ENCODE measurements at places on chromosomes 7 and 10. TPM values are rescaled to one million over a fixed set of nuclear protein-coding genes. Genes with fewer than 3 reads are reported as not detected.

DNA sequence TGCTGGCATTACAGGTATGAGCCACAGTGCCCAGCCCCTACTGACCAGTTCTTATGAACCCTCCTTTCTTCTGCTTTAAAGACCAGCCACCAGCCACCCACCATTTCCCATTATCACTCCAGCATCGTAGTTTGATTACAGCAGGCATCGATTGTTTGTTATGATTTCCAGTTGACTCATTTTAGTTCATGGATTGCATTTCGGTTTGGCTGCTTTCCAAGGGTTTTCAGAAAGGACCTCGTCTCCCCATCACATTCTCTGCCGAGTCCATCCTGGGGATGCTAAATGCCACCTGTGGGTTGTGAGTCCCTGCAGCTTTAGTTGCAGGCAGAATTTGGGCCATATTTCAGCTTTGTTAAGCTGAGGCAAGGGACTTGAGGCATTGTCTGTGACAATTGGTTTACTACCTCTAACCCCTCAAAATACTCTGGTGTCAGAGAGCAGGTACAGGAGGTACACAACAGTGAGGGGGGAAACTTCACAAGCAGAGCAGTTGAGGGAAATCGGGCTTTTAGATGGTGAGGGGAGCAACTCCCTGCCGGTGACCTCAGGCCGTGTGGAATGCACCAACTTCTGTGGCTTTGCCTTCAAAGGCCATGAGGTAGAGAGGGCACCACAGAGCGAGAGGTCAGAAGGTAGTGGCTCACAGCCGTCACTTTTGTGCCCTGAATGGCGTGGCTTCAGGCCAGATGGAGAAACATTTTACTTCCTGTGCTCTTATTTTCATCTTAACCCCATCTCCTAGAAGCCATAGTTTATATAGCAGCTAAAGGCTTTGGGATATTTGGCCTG lies 203.8 kb downstream of the CCDC3 start:
- DNase-seq, result no peak

- no peak for DNase-seq
These were observed 953.0 kb downstream of the GRID1 start for GRCh38 chr10:85413570-85413969.

DNA sequence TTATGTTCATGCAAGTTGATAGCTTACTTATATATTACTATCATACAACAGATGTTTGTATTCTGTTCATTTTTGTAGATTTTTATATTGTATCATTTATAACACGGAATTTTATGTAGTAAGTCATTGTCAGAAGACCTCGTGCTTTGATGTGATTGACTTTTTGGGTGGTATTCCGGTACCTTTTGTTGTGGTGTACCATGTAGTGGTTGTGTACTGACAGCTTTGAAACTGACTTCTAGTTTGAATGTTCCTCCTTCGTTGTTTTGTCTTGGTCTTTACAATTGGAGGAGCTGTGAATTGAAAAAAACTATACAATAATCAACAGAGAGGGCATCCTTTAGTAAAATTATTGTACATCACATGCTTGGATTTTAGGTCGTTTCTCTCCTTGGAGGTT lies 61.5 kb downstream of the WAC start:
- DNase-seq, result no peak

DNA sequence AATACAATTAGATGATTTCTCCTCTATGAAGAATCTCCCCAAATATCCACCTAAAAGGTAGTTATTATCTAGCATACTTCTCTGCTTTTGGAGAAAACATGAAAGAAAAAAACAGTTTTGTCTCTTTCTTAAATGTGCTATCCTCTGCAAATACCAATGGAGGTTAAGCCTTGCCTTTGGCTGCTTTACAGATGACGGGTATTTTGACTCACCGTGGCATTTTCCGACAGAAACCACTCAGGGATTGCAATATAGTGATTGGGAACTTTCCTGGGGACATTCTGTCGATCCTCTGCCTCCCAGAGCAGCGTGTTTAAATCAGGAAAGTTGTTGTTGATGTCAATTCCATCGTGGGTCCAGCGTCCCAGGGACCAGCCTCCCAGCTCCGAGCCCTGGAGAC lies 100.6 kb downstream of the GPR26 start:
- no peak for DNase-seq

DNA sequence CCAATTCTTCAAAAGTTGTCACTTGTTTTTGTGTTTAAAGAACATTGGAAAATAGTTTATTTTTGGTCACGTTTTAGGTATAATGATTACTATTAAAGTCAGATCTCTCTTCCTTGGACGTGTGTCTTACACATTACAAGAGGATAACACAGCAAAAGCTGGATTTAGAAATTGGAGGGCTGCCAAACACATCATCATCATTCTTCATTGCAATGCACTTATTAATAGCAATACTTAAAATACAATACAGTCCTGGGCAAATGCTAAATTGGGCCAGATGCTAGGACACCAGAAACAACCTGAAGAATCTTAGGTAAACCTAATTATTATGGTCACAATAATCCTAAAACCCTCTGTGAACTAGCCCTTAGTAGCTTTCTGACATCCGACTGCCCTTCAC lies 303.6 kb downstream of the DGKB start:
- DNase-seq, result peak; percentile 46

DNA sequence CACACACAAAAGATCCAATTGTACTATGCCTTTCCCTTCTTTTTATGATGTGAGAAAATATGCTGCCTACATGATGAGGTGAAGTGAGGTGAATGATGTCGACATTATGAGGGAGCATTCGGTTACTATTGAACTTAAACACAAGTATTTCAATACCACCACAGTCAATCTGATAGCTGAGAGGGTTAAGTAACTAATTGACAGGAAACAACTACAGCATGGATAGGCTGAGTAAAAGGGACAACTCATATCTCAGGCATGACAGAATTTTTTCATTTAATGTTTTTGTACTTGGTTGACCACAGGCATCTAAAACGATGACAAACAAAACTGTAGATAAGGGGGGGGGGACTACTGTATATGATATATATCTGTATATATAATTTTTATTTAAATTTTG lies 488.9 kb downstream of the SH2D4B start:
- DNase-seq, result no peak

- DNase-seq, result peak; percentile 51
These were observed 4.9 kb downstream of the COL17A1 start for GRCh38 chr10:104080762-104081161.

DNA sequence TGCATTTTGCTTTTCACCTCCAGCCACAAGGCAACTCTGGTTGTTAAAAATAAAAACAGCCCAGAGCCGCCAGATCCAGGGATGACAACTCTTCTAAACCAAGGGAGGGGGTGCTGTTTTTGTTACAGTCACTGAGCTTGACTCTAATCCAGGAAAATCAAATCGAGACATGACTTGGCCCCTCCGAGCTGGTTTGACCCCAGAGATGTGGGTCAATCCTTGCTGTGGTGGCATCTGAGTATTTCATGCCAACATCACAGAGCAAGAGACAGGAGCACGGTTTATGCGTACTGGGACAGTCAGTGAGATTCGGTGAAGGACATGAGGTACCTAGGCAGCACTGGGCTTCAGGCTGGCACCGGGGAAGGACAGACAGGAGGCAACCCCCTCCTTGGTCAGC lies 88.8 kb upstream of the ZMIZ1 start:
- no peak for DNase-seq

DNA sequence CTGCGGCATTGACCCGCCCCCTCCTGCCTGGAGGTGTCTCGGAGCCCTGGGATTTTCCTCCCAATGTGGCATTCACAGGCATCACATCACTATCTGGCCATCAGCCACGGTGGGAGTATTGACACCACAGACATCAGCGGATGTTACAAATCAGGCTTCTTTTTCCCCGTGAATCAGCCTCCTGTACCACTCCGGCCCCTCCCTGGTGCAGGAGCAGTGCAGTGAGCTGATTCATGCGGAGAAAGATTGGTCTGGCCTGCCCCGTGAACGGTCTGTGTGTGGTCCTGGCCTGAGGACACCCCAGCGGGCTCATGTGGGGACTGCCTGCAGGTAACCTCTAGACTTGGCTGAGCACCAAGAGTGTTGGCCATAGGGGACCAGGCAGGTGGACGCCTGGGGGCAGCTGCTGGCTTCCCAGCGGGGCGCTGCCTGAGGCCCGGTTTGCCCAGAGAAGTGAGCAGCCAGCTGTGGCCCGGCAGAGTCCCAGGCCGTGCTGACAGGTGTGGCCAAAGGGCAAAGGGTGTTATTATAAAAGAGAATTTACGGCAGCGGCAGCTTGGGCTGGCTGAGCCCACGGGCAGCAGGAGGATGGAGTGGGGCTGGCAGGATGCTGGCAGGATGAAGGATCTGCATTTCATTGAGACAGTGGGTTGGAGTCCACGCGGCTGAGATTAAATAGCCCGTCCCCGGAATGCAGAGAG lies 32.1 kb upstream of the GNA12 start:
- DNase-seq, result peak; percentile 64

GRCh38 chr7:3911685-3912084 lies 610.6 kb downstream of the SDK1 start:
- DNase-seq, result peak; percentile 98

DNA sequence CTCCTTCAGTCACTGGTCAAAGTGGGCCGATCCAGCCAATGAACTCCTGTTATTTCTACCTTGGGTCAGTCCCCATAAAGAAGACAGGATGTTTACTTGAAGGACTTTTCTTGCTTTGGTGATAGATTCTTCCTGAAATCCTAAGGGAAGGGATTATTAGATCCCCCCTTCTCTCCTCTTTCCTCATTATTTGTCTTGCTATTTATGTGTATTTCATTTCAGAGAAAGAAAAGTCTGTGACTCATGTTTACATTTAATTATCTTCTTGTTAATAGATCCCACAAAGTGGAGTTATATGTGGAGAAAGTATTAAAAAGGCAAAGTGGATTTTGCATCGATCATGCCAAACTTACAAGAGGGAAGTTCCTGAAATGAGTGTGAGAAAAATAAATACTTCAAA lies 341.5 kb downstream of the PHTF2 start:
- DNase-seq, result no peak

DNA sequence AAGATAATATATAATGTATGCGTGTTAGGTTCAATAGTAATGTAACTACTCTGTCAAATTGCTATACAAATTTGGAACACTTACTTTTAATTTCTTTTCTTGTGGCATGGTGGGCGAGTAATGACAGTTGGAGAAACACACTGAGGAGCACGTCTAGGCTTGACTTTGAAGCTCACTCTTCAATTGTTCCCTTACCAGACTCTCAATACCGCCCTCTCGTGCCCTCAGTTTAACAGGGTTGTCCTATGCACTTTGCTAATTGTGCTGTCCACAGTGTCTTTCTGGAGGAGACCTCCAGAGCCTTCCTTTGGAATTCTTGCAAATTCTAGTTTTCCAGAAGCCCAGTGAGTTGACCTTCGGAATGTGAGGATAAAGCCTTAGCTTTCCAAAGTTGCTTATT lies 107.2 kb upstream of the RELN start:
- peak; percentile 24 for DNase-seq

DNA sequence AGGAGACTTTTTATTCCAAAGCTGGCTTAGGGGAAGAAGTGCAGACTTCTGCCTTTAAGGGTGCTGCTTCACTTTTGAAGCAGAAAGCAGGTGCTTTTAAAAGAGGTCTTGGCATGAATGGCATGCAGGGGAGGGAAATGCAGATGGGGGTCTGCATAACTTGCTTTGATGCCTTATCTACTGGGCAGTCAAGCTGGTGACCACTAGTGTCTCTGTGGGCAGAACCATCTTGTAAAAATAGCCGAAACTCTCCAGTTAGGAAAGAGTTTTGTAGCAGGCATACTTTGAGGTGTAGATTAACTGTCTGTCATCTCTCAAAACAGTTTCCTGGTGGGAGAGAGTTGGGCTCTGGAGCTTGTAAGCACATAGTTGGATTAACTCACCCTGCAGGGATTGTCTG lies 9.9 kb upstream of the CTNNA3 start:
- no peak for DNase-seq

GRCh38 chr7:148474481-148475025 lies 116.0 kb upstream of the C7orf33 start:
- DNase-seq, result no peak

- DNase-seq, result no peak
These were observed 67.9 kb downstream of the MTURN start for GRCh38 chr7:30202671-30203070.

DNA sequence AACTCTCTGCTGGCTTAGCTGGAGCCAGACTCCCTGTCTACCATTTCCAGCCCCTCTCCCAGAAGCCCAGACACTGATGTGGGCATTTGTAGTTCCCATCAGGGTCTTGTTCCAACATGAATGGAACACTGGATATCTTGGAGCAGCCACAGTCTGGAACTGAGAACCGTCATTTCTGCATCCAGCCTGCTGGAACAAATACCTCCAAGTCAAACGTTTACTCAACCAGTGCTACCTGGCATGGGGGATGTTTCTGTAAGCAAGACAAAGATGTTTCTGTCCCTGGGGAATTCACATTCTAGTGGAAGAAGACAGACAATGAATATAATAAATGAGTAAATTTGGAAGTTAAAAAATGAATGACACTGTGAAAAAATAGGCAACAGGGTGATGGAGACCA lies 70.8 kb upstream of the ZNF438 start:
- peak; percentile 79 for DNase-seq

DNA sequence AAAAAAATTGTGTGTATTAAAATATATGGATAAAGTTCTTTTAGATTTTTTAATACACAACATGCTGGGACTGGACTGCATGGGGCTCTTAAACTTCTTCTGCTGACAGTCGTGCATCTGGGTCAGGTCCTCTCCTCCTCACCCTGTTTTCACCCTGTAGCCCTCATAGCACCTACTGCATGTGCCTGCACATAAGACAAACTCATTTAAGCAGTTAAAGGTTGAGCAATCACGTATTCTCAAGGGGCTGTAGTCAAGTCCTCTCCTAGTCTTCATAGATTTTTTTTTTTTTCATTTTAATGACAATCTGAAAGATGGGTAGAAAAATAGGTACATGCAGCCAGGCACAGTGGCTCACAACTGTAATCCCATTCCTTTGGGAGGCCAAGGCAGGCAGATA lies 23.6 kb upstream of the PDCD4 start:
- DNase-seq, result no peak

DNA sequence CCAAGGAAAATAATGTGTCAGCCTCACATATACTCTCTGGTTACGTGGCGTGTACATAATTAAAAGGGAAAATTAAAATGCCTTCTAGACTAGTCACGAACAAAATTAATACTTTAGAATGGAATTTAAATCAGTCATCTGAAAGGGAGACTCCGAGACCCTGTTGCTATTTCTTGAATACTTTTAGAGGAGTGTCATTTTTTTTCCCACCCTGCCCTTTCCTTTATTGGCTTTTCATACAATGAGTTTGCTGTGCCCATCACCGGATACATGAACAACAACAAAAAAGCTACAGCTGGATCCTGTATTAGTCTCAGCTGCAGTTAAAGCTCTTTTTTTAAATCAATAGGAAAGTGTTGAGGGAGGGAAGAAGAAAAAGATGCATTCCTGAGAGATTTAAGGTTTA lies 20.1 kb downstream of the CYTH3 start:
- no peak for DNase-seq

DNA sequence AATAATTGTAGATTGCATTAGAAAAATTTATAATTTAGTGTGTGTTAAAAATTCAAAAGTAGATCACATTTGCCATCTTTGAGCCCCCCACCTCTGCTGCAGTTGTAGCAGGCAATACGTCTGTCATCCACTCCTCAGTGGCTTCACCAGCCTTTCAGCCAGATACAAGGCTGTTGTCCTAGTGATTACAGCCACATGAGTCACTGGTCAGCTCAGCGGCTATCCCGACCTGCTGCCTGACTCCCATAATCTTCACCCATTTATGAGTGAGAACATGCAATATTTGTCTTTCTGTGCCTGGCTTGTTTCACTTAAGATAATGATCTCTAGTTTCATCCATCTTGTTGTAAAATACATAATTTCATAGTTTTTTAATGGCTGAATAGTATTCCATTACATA lies 9.2 kb downstream of the OR2A5 start:
- no peak for DNase-seq

Gene ADAM12
- 1.8 TPM for total RNA-seq

Gene FXYD4
- total RNA-seq, result not detected

Gene TMEM72
- not detected for total RNA-seq

Gene RHOBTB1
- 3.5 TPM for total RNA-seq

All from bronchial epithelial cell (primary cell).